Esophagus squamous epithelium (tissue), 5 donors: ENCODE measurements at places on chromosomes 5 and 9.

- no peak for DNase-seq
These were observed 20.8 kb downstream of the CLTA start for GRCh38 chr9:36211510-36211909.

GRCh38 chr9:127107171-127107928, 15.1 kb downstream of the ANGPTL2 start:
- no peak for DNase-seq

DNA sequence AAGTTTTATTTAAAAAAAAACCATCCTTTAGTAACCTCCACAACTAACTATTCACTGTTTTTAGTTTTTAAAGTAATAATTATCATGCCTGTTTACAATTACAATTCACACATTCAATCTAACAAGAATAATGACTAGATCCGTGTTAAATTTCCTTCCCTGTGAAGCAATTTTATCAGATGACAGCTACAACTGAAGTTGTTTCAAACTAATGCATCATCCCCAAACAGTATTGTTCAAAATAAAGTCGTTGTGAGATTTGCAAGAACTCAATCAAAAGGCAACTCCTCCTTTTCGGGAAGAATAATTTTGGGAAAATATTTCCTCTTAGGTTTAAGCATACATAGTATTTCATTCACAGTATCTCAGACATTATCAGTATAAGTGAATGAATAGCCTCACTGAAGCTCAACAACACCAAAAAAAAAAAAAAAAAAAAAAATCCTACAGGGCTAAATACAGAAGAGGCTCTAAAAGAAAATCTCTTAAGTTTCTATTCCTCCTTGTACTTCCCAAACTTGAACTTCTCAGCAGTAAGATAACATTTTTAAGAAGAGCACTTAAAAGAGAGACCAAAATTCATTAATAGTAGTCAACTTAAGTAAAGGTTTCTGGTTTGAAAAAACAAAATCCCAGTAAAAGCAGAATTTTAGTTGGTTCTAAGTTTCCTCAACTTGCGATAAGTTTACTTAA, 9.4 kb downstream of the C9orf72 start:
- no peak for DNase-seq

DNA sequence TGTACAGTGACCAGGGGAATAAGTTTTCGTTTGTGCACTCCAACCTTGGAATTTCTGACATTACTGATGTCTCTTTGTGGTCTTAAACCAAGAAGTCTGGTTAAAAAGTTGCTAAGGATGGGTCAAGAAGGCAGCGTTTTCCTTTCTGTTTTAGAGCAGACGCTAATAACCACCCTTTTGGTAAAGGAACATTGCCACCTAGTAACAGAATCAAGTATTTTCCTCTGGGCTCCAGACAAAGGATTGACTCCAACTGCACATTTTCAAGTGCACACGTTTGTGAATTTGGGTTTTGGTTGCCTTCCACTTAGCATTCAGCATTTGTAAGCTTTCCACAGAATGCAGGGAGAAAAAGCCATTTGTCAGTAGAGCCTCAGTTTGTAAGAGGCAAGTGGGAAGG, 22.2 kb upstream of the CEP78 start:
- DNase-seq: no peak

DNA sequence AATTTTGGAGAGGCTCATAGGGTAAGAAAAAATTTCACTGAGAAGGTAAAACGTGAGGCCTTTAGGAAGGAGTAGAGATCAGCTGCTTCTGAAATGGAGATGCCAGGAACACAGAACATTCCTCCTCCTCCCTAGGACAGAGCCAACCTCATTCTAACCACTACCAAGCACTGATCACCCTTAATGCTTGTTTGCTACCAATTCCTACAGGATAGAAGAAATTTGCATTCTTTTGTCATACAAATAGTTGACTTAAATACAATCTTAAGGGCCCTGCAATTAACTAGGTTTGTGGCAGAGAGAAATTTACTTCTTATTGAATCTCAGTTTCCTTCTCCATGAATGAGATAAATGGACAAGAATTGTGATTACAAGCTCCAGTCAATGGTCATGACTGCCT, 780.2 kb upstream of the WWC1 start:
- no peak for DNase-seq

GRCh38 chr9:79268806-79269205, 303.0 kb upstream of the TLE4 start:
- DNase-seq: no peak

DNA sequence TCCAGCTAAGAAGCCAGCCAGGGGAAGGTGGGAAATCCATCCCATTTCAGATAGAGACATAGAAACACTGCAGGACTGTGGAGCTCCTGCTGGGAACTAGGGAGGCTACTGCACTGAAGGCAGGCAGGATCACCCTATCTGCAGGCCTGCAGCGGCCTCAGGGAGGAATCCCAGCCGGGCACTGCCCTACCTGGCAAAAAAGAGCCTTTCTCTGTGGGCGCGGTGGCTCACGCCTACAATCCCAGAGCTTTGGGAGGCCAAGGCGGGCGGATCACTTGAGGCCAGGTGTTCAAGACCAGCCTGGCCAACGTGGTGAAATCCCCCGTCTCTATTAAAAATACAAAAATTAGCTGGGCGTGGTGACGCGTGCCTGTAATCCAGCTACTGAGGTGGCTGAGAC, 71.4 kb upstream of the PHYKPL start:
- no peak for DNase-seq

- DNase-seq: no peak
These were observed 46.6 kb upstream of the GNPDA1 start for GRCh38 chr5:142059304-142059940.

- DNase-seq: no peak
These were observed 828.9 kb upstream of the ZNF608 start for GRCh38 chr5:125575171-125575890.

DNA sequence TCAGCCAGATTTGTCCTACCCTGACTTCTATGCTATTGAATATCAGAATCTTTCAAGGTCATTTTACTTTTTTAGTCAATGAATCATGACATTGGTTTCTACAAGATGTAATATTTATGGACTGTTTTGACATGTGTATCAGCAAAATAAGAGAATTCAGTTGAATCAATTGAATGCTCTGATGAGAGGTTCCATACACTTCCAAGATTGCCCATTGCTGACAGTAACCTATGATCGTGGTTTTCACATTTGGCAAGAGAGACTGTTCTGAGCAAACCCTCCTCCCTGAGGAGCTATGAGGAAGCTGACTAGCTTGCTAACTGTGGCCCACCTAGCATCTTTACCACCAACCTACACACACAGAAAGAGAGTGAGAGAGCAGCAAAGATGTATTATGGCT, 56.7 kb upstream of the FST start:
- DNase-seq: no peak

DNA sequence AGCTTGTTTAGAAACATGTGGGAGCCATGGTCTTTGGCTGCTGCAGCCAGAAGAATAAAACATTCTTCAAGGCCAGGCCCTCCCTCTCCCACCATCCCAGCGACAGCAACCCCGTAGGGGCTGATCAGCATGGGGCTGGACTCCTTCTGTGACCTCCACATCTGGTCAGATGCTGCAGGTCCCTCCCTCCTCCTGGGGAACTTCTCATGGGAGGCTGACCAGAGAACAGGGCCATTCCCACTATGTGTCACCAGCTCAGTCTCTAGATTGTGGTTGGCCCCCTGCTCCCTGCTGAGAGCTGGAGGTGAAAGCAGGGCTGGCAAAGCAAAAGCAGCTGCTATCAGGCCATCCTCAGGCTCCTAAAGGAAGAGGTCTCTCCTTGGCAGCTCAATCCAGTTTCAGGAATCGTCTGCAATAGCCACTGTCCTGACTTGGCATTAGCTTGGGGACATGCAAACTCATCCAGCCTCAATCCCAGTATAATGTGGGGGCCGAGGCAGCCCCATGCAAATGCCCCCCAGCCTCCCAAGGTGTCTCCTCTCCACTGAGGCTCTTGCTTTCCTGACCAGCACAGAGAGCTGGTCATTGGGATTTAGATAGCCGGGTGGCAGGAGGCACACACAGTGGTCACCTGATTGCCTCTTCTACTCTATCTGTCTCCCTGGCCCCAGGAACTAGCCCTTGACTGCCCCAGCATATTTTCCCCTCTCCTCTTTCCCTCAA, 81.5 kb downstream of the NRG2 start:
- DNase-seq: no peak

GRCh38 chr5:147454996-147455677, 54.7 kb downstream of the DPYSL3 start:
- DNase-seq: no peak

GRCh38 chr5:107770051-107770450, 99.3 kb upstream of the EFNA5 start:
- no peak for DNase-seq

DNA sequence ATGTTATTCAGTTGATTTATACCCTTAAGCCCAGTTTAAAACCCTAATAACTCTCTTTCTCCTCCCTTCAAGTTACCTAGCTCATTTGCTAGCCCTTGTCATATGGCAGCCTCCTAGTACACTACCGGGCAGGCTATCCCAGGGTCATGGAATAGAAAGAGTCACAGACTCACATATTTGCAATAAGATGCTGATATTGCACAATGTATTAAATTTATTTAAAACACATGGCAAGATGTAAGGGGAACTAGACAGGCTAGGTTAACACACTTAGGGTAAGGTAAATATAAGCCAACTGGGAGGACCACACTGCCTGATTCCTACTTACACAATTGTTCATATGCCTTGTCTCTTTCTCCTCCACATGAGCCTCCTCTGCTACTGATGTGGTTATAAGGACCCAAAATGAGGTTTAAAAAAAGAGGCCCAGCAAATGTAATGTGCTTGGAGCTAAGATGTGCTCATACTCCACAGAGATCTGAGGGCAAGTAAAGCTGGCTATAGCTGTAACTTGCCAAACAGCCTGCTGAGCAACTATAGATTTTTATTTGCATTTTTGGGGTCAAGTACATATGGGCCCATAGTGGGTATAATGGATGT, 130.0 kb downstream of the ENC1 start:
- no peak for DNase-seq

- DNase-seq: no peak
These were observed 165.9 kb upstream of the TLX3 start for GRCh38 chr5:171143171-171143570.

GRCh38 chr9:90189306-90189705, 453.3 kb downstream of the DIRAS2 start:
- DNase-seq: no peak

DNA sequence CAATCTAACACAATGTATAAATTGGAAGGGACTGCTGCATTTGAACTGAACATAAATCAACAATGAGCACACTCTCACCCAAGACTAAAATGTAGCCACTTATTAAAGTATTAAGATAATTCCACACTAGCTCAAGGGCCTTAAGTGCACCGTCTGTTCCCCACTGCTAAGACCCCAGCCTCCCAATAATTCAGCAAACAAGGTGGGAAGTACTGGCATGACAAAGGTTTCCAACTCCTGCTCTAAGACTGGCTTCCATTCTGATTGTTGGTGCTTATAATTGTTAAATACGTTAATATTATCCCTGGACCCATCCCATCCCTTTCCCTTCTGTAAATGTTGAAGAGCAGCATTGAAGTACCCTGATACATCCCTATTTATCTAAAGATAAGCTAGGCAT, 636.7 kb downstream of the NR2F1-AS1 start:
- DNase-seq: no peak

GRCh38 chr9:111298731-111299598, 31.1 kb downstream of the OR2K2 start:
- DNase-seq: no peak

- no peak for DNase-seq
These were observed 288.7 kb downstream of the FBXL17 start for GRCh38 chr5:108093186-108093585.

GRCh38 chr5:54476682-54477081, 21.2 kb downstream of the HSPB3 start:
- no peak for DNase-seq

- no peak for DNase-seq
These were observed 79.5 kb downstream of the COL15A1 start for GRCh38 chr9:99023231-99023630.

GRCh38 chr5:38468202-38468673, 88.2 kb downstream of the LIFR start:
- no peak for DNase-seq

DNA sequence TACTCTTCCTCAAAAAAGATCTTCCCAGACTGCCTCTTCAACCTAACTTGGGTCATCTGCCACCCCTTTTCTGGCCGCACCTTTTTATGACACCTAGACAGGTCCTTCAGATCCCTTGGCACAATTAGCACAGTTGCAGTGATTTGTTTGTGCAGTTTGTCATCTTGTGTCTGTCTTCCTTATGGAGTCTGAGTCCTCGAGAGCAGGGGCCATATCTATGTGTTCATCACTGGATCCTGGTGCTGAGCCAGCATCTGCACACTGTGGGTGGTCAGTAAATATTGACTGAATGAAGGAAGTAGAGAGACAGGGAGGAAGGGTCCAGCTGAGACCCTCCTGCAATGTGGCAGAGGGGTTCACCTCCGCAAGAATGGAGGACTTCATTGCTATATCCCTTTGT, 14.4 kb downstream of the ERGIC1 start:
- DNase-seq: no peak

GRCh38 chr5:180097926-180098325, 26.4 kb upstream of the RNF130 start:
- no peak for DNase-seq

DNA sequence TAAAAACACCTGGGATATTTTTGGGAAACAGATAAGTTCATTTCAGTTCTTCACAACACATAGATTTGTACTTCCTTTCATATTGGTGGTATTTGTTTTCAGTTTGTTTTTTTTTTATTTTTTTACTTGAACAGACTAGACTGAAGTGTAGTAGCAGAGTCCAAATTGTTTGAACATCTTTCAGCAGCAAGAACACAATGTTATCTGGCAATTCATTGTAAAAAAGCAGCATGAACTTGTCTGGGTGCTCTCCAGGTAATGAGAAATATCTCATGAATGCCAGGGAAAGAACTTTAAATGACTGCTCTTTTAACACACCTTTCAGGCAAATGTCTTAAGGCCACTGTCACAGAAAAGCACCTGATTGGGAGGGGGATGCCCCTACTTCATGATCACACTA, 113.4 kb downstream of the ARL15 start:
- DNase-seq: no peak

- DNase-seq: no peak
These were observed 3.9 kb upstream of the PLPP1 start for GRCh38 chr5:55538661-55539060.

DNA sequence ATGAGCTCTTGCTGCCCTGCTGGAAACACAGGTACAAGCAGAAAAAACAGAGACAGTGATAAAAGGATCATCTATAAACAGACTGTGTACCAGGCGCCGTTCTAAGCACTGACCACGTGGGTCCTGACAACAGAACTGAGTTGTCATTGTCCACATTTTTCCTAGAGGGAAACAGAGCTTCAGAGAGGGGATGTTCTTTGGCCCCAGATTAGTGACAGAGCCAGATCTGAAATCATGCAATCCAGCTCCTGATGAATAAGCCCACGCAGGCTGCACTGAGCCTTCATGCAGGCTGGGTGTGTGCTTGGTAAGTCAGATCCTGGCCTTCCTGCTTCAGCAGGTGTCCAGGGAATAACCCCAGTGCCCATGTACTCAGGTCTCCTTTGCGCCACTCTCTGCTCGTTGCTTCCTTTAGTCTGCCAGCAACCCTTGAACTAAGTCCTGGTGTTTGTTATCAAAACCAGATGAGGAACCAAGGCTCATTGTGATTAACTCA, 22.8 kb upstream of the TCF7 start:
- no peak for DNase-seq

GRCh38 chr9:125121146-125121545, 22.2 kb downstream of the SCAI start:
- no peak for DNase-seq

GRCh38 chr9:35552837-35553236, 52.2 kb upstream of the TESK1 start:
- no peak for DNase-seq
